HS-27A (cell line): ENCODE measurements at places on chromosomes 13 and 19.

DNA sequence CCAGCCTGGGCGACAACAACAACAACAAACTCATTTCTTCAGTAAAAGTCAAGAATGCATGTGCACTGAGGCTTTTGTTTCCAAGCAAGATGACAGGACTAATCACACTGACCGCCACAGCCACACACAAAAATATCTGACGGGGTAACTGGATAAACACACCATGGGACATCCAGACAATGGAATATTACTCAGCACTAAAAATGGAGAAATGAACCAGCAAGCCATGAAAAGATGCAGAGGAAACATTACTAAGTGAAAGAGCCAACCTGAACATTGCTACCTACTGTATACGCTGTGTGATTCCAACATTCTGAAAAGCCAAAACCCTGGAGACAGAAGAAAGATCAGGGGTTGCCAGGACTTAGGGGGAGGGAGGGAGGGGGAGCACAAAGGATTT is 36.7 kb downstream of the FAAP24 start:
- no peak for DNase-seq

GRCh38 chr13:27981006-27981708 is 7.3 kb downstream of the URAD start:
- no peak for DNase-seq

- DNase-seq, result no peak
Measured at GRCh38 chr13:109198585-109198984, 569.2 kb downstream of the MYO16 start.

GRCh38 chr13:41565216-41565615 is 107.9 kb downstream of the RGCC start:
- DNase-seq, result no peak

GRCh38 chr13:68428292-68428691 is 1198.2 kb upstream of the PCDH9 start:
- DNase-seq, result no peak
